ENCODE measurements at places on chromosomes 16 and 17. TPM values are rescaled to one million over a fixed set of nuclear protein-coding genes. Genes with fewer than 3 reads are reported as not detected.

The RGS9 gene
- 22.7 TPM for total RNA-seq

The KRT34 gene
- total RNA-seq: not detected

The PLCG2 gene
- total RNA-seq: 5.7 TPM

The KCNJ18 gene
- not detected for total RNA-seq

The KRTAP9-2 gene
- total RNA-seq: not detected

The FBXO39 gene
- 1.6 TPM for total RNA-seq

The TAF1C gene
- total RNA-seq: 58.4 TPM

The KRT38 gene
- not detected for total RNA-seq

The AGRP gene
- not detected for total RNA-seq

The TAC4 gene
- total RNA-seq: not detected

The GNG13 gene
- total RNA-seq: not detected

The KRT23 gene
- not detected for total RNA-seq

The RNU2-1 gene
- total RNA-seq: 6,735 TPM

The MAP2K6 gene
- total RNA-seq: 10.7 TPM

The MVP gene
- total RNA-seq: 159 TPM

The CDH8 gene
- not detected for total RNA-seq

The PPP1R27 gene
- total RNA-seq: not detected

The ABCA9 gene
- total RNA-seq: 0.27 TPM

The CA5A gene
- total RNA-seq: not detected
